Foreskin melanocyte (primary cell): ENCODE measurements at places on chromosomes 11 and 22.
A peak's percentile ranks its signal among the peaks of the same experiment; 100 is the strongest.

GRCh38 chr22:49716441-49716840 lies 111.2 kb downstream of the BRD1 start:
- DNase-seq = no peak

DNA sequence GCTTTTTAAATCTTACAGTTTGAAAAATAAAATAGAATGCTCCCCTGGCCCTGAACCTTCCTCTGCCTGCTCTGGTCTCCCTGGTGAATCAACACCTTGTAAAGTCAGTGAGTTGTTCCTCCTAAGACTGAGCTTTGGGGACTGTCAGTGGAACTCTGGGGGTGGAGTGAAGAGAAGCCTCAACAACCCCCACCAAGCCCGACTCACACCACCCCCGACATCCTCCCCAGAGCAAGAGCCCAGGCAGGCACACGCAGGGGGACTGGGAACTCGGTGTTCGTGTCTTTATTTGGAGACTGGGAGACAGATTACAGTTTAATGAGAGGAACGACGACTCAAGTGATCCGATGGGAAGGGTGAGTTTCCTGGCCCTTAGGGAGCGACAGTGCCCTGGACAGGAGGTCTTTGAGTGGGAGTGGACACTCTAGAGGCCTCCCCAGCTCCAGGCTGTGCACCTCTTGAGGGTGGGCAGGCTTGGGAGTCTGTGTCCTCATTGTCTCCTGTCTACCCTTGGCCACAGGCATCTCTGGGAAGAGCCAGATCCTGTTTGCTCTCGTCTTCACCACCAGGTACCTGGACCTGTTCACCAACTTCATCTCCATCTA lies 6.2 kb downstream of the KDELR3 start:
- no peak for DNase-seq

DNA sequence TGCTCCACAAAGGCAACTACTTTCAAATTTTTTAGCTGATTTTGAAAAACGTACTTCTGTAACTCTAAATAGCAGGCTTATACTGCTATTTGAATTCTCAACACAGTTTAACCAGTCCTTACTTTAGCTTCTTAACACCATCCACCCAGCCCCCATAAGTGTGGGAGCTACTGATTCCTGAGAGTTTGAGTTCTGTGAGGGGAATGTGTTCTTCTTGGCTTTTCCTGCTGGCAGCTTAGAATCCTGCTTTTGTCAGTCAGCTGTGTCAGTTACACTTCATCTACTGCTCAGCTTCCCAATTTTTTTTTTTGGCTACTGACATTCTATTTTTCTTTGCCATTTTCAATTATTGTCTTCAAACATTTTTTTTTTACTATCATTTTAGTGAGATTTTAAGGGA lies 440.4 kb downstream of the INSC start:
- DNase-seq = no peak

- DNase-seq = no peak
Measured at GRCh38 chr11:34641456-34641855, 20.6 kb downstream of the EHF start.

GRCh38 chr22:43832393-43833265 lies 20.5 kb upstream of the EFCAB6 start:
- no peak for DNase-seq

- DNase-seq = no peak
Measured at GRCh38 chr11:15223318-15223717, 108.6 kb downstream of the INSC start.

DNA sequence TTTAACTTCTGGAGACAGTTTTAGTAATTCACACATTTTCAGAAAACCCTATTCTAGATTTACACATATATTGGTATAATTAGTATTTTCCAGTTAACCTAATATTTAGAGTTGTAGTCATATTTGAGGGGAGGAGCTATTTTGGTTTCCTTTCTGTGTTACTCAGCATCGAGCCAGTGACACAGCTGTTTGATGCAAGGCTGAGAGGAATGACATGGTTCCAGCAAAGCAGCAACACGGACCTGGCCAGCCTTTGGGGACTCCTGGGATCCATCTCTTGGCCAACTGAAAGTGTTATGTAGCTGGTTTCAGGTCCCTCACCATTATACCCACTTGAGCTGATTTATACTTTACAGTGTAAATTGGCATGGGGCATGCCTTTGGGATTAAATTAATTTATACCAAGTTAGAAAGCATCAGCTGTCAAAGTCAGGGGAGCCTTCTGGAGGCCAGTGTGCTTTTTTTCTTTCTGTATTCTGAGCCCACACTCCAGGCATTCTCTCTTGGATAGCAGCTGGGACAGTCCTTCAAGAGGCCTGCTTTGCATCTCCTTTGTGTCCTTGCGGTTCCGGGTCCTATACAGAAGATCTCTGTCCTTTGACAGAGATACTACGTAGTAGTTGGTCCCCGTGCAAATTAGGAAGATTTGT lies 91.3 kb upstream of the SLC25A18 start:
- no peak for DNase-seq

DNA sequence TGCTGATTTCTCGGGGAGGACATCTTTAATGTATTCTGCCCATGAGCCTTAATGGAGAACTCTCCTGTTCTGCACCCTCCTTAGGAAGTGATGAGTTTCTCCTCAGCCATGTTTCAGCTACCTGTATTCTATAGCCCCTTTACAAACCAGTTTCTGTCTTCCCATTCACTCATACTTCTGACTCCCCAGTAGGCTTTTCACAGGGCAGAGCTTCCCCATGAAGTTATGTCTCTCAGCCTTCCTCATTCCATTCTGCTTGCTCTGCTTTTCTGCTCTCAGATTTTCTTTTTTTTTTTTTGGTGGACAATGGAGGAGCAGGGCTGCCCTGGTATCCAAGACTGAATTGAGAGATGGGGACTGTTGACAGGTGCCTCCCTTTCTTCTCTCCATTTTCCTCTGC lies 4.3 kb upstream of the OR52R1 start:
- no peak for DNase-seq

- no peak for DNase-seq
Measured at GRCh38 chr11:125675196-125675595, 5.5 kb downstream of the ACRV1 start.

- DNase-seq = peak; percentile 93
Measured at GRCh38 chr22:24146791-24147353, 34.4 kb upstream of the SUSD2 start.

- no peak for DNase-seq
Measured at GRCh38 chr11:64885367-64886286, 7.2 kb upstream of the EHD1 start.

- no peak for DNase-seq
Measured at GRCh38 chr11:12064136-12064953, 46.0 kb upstream of the MICAL2 start.

- no peak for DNase-seq
Measured at GRCh38 chr22:36771356-36772063, 4.4 kb downstream of the IFT27 start.

DNA sequence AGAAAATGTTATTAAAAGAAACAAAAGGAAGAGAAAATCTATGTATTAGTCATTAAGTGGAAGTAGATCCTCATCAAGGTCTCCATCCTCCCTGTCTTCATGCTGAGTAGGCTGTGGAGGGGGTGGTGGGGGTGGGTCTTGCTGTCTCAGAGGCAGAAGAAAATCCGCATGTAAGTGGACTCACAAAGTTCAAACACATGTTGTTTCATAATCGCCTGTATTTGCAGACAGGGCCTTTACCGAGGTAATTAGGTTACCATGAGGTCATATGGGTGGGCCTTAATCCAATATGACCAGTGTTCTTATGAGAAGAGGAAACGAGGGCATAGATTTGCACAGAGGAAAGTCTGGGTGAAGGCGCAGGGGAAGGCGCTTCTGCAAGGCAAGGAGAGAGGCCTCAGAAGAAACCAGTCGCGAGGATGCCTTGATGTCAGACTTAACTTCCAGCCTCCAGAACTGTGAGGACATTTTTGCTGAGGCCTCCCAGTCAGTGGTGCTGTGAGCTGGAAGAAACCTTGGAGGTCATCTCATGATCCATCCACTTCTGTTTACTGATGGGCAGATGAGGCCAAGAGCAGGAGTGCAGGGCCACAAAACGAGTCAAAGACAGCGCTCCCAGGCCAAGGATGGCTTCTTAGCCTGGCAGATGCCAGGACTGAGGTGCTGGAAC lies 49.3 kb upstream of the THY1 start:
- DNase-seq = no peak

DNA sequence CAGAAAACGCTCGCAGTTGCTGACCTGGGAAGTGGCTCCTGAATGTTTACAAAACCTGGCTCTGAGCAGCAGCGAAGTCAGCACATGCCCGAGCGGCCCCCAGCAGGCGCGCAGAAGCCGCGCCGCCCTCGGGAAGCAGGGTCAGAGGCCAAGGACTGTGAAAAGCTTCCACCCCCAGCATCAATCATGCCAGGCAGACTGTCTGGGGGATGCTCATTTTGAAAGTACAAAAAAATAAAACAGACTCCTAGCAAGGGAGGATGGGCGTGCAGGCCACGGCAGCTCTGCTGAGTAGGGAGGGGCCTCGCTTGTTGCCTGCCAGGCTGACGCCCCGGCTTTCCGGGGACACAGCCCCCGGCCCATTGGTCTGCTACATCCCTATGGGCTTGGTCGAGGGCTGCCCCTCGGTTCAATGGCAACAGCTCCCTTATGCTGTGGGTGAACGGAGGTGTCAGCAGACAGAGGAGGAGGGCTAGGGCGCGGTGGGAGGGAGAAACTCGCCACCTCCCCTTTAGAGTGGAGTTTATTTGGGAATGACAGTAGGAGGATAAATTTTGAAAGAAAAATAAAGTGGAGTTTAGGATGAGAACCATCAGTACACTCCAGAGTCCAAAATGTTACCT lies 37.7 kb upstream of the GNB1L start:
- no peak for DNase-seq

- DNase-seq = no peak
Measured at GRCh38 chr11:134616038-134616437, 204.0 kb upstream of the B3GAT1 start.

DNA sequence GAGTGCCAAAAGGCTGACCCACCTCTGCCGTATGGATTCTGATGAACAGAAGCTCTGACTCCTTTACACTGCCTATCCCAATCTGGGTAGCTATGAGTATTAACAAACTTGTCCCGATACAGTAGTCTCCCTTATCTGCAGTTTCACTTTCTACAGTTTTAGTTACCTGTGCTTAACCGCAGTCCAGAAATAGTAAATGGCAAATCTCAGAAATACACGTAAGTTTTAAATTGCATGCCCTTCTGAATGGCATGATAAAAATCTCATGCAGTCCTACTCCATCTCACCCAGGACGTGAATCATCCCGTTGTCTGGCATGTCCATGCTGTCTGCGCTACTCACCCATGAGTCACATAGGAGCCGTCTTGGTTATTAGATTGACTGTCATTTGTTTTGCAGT lies 68.8 kb downstream of the SNX19 start:
- DNase-seq = peak; percentile 22

- no peak for DNase-seq
Measured at GRCh38 chr11:3775736-3776406, 21.5 kb downstream of the NUP98 start.

DNA sequence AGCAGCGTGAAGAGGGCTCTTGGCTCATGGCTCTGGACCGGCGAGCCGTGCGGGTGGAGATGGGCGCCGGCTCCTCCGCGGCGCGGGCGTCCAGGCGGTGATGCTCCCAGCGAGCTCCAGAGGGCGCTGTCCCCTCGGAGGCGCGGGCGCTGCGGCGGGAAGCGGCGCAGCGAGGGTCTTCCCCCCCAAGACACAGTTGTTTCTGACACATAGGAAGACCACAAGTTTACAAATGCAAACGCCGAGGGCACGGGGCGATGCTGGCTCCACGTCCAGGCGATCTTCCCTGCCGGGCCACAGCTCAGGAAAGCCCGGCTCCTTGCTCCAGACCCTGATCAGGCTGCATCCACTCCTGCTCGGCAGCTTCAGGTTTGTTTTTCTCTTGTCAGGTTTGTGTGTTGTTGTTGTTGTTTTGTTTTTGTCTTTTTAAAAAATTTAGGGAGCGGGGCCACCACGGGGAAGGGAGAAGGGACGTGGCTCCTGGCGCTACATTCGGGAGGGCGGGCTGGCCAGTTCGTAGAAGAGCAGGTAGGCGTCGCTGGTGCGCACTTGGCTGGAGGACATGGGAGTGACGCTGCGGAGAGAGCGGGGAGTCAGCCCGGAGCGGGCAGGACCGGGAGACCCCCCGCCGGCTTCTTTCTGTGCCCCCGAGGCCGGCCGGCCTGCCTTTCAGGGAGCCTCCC lies 10.0 kb upstream of the MFRP start:
- peak; percentile 56 for DNase-seq

DNA sequence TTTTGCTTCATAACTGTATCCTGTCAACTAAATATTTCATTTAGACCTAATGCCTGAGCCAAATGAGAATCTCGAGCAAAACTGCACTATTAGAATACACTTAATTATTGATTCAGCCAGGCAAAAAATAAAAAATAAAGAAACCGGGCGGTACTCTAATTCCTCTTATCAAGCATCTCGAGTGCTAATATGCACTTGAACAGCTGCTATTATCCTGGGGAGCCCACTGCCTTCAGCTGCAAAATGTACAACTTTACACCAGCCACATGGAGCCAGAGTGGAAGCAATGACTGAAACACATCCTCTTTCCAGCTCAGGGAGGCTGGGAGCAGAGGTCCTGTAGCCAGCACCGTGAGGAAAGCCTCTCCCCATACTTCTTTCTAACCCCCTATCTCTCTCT lies 390.0 kb upstream of the CADM1 start:
- no peak for DNase-seq

- no peak for DNase-seq
Measured at GRCh38 chr22:26789951-26790350, 132.6 kb downstream of the MIAT start.

DNA sequence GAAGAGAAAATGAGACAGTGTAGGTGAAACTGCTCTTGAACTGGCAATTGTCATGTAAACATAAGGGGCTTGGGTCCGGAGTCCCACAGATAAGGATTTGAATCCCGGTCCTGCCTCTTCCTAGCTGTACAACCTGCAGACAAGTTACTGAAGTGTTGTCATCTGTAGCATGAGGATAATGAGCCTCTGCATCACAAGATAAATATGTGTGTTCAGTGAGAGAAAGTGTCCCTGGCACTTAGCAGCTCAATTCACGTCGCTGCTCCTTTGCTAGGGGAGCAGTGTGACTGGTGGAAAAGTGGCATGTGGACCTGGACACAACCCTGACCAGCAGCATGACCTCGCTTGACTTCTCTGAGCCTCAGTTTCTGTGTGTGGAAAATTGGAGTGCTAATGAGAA lies 73.7 kb upstream of the NECTIN1 start:
- no peak for DNase-seq

DNA sequence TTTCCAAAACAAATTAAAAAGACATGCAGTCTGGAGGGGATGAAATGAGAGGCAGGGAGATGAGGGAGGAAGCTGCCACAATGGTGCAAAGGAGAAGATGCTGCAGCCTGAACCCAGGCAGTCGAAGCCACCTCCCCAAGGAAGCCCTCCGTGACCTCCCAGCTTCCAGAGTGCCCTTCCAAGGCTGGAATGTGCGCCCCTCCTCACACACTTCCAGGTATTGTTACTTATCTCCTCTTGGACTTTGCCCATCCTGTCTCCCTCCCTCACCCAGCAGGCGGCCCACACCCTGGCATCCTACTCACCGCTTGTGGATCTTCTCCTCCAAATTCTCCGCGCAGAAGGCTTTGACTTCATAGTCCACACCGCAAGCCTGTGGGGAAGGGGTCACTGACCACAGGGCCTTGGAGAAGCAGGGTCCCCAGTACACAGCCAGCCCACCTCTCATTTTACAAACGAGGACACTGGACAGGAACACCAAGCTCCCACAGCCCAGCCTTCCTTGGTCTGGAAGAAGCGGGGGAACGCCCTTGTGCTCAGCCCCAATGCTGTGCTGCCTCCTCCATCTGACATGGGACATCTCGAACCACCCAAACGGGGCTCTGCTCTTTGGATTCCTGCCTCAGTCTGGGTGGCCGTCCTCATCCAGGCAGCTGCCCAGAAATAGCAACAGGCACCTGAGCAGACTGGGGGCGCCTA lies 40.3 kb downstream of the TPBGL start:
- DNase-seq = no peak

- DNase-seq = peak; percentile 78
Measured at GRCh38 chr22:24053481-24054226, 42.5 kb downstream of the CABIN1 start.
